ENCODE measurements at places on chromosomes 7 and 10.

- DNase-seq, result no peak
Measured at GRCh38 chr10:120019568-120019967, 127.0 kb downstream of the SEC23IP start.

DNA sequence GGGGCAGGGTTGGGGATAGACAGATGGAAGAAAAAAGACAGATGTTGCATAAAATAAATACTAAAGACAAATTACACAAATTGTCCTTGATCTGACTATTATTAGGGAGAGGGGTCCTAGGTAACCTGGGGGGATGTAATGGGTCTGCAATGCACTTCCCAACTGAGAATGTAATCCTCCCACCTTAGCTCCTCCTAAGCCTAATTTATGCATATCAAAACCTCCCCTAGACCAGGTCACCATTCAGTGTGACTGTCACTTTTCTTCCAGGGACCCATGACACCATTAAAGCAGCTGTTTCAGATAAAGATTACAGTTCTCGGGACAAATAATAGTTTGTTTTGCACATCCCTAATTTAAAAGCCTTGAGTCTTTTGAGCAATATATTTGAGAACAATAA is 133.9 kb upstream of the FEZF1 start:
- no peak for DNase-seq

- DNase-seq, result no peak
Measured at GRCh38 chr10:7314170-7314569, 96.7 kb downstream of the SFMBT2 start.

DNA sequence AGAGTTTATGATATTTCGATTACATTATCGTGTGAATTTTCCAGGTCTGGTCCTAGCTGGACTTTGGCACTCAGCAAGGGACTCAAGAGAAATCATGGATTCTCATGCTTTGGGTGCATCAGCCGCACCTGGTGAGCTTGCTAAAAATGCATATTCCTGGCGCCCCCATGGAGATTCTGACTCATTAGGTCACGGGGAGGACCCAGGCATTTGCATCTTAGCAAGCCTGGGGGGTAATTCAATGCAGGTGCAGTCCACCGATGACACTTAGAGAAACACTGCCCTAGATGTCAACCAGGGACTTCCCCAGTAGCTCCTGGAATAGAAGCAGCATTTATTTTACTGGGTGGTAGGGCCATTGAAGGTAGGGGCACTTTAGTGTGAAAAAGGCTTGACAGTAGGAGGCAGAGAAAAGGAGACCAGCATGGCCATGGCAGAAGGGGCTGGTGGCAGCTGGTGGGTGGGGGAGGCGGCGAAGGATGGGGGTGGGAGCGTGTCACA is 29.9 kb upstream of the PDCD4 start:
- no peak for DNase-seq

GRCh38 chr10:125029584-125030242 is 87.8 kb downstream of the ZRANB1 start:
- no peak for DNase-seq

GRCh38 chr10:5628451-5629302 is 37.7 kb downstream of the ASB13 start:
- no peak for DNase-seq

Measured in amygdala (tissue), 56 donors.